ENCODE measurements at places on chromosomes 13 and 19.

DNA sequence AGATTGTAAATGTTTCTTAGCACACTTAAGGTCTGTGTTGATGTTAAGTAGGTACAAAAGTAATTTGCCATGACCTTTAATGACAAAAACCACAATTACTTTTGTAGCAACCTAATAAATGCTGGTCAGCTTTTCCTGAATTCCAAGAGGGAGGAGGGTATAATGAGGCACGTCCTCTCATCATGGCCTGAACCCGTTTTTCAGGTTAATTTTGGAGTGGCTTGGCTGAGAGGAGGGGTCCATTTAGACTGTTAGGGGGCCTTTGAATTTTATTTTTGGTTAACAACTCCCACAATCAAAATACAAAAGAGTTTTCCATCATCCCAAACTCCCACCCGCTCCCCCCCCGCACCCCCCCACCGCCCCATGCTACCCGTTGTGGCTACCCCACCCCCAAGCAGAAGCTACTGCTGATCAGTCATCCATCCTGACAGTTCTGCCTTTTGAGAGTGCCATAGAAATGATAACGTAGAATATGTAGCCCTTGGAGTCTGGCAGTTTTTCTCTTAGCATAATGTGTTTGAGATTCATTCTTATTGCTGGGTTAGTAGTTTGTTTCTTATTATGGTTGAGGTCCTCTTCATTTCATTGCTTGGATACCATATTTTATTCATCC lies 14.4 kb upstream of the PLEKHF1 start:
- DNase-seq = no peak

DNA sequence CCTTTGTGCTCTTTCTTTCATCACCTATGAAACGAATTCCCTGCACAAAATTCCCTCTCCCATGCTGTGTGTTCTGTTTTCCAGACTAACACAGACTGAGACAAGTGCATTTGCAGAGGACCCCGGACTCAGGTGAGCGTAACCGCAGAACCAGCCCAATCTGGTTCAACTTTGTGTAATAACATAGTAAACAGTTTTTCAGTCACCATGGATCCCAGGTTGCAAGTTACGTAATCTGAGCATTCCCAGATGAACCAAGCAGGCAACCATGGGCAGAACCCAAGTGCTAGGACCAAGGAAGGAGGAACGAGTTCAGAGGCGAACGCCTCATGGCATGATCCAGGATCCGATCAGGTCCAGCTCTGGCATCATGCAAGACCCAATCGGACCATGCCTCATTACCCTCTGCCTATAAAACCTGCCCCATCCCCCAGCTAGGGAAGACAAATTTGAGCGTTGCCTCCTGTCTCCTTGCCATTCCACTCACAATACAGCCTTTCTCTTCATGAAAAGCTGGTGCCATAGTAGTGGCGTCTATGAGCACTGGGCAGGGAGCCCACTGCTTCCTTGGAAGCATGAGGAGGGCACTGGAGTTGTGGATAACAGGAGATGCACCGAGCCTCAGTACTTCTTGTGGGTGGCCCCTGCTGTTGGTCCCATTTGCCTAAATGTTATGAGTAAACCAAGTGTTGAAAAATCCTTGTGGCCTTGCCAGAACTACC lies 107.6 kb downstream of the ABCC4 start:
- no peak for DNase-seq

DNA sequence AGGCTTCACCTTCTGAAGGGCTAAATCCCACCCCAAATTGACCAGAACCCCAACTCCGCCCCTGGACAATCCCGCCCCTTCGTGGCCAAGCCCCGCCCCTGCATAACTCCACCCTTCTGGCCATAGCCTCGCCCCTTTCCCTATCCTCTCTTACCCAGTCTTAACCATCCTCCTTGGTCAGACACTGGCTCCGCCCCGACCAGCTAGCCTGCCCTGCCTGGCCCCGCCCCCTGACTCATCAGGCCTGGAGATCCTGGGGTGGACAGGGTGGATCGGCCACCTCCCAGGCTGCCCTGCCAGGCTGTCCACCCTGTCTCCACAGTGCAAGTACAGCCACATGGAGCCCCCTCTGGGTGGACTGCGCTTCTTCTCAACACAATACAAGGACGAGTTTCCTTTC lies 8.0 kb upstream of the ZNF358 start:
- DNase-seq = peak; percentile 91

DNA sequence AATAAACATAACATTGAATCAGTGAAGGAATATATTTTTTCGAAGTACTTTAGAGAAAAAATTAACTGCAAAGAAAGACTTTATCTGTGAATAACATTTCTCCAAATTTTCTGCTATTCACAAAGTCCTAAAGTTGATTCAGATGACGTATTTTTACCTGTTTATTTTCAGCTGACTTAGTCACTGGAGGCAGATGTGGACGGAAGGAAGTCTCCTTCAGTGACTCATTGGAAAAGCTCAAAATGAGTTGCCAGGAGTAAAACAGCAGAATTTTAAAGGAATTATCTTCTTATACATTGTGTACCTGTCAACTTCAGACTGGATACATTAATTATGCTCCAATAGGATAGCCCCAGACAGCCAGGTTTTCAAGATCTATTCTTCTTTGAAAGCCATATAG lies 679.3 kb upstream of the GPC6 start:
- no peak for DNase-seq

- no peak for DNase-seq
Measured at GRCh38 chr19:38661996-38662395, 14.5 kb downstream of the ACTN4 start.

DNA sequence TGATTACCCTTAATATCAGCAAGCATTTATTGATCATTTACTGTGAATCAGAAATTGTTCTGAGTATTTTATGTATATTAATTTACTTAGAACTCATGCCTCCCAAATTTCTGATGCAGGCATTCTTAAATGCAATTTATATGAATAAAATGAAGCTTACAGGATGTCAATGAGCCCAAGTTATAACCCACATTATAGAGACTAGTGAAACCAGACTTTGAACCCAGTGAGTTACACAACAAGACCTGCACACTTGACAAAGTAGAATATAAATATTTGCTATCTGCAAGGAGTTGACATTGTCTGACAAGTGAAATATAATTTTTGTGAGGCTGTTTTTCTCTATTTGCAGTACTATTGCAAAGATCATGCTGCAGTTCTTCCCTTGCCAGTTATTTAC lies 656.0 kb downstream of the GPC5 start:
- no peak for DNase-seq

GRCh38 chr13:91540158-91540736 lies 141.8 kb downstream of the GPC5 start:
- DNase-seq = no peak

DNA sequence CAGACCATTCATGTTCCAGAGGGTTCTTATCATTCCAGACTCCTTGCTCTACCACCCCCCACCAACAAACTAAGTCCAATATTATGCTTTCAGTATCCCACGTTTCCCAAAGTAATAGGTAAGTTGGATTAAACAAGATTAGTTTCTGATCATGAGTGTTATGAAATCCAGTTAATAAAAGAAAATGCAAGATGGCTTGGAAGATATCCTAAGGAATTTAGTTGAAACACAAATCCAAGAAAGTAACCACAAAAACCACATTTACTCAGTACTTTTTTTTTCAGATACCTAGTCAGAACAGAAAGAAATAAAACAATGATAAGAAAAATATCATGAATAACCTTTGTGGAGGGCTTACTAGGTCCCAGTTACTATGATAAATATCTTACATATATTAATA lies 119.4 kb upstream of the MIR17HG start:
- DNase-seq = no peak

DNA sequence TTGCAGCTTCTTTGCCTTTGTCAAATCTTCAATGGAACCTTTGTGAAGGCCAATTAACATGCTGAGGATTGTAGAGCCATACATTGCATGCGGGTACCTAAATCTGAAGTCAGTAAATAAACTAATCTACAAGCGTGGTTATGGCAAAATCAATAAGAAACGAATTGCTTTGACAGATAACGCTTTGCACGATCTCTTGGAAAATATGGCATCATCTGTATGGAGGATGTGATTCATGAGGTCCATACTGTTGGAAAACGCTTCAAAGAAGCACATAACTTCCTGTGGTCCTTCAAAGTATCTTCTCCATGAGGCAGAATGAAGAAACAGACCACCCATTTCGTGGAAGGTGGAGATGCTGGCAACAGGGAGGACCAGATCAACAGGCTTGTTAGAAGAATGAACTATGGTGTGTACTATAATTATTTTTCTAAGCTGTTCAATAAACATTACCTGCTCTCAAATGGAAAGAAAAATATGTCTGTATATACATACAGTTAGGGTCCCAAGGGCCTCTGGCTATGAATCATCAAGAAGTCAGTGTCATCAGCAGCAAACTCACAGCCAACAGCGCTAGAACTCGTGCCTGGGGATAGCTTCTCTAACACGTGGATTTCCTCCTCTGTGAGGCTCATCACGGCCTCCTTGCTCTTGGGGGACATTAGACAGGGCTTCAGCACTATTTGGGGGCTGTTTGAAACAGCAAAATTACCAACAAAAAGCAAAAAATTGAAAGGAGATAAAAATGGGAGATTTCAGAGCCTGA lies 2.9 kb upstream of the CD70 start:
- DNase-seq = peak; percentile 23

- peak; percentile 37 for DNase-seq
Measured at GRCh38 chr13:48159826-48160225, 64.9 kb upstream of the MED4 start.

DNA sequence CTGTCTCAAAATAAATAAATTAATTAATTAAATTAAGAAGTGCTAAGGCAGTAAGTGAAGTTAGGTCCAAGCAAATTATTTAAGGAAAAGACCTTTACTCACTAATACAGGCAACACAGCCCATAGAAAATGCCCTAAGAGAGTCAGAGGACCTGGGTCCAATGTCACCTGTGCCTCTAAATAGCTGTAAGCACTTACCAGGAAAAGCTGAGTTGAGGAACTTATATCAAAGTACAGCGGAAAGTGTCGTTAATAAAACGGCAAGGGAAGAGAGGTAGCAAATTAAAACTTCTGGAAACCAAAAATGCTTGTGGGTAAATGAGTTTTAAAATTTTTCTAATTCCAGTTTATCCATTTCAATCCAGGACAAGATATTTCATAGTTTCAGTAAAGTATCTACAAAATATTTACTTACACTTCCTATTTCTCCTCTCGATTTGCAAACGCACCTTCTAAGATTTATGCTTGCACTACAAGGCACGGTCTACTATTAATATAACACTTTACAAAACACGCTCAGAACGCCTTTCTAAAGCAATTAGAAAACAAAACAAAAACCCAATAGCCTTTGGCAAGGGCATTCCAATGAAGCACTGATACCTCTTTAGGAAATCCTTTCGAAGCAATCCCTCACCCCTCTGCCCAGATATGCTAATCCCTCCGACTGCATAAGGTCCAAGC lies 963 bp downstream of the VPS36 start:
- no peak for DNase-seq

DNA sequence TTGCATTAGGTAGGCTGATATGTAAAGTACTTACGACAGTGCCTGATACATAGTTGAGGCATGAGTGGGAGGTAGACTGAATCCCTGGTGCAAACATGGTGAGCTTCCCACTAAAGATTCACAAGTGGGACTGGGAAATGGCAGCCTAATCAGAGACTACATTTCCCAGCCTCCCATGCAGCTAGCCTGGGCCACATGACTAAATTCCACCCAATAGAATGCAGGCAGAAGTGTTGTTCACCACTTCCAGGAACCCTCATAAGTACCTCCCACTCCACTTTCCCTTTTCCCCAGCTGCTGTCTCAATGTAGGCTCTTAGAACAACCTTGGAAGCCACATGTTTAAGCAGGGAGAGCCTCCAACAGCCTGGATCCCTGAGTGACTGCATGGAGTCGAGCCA lies 104.9 kb downstream of the CACNA1A start:
- peak; percentile 79 for DNase-seq

DNA sequence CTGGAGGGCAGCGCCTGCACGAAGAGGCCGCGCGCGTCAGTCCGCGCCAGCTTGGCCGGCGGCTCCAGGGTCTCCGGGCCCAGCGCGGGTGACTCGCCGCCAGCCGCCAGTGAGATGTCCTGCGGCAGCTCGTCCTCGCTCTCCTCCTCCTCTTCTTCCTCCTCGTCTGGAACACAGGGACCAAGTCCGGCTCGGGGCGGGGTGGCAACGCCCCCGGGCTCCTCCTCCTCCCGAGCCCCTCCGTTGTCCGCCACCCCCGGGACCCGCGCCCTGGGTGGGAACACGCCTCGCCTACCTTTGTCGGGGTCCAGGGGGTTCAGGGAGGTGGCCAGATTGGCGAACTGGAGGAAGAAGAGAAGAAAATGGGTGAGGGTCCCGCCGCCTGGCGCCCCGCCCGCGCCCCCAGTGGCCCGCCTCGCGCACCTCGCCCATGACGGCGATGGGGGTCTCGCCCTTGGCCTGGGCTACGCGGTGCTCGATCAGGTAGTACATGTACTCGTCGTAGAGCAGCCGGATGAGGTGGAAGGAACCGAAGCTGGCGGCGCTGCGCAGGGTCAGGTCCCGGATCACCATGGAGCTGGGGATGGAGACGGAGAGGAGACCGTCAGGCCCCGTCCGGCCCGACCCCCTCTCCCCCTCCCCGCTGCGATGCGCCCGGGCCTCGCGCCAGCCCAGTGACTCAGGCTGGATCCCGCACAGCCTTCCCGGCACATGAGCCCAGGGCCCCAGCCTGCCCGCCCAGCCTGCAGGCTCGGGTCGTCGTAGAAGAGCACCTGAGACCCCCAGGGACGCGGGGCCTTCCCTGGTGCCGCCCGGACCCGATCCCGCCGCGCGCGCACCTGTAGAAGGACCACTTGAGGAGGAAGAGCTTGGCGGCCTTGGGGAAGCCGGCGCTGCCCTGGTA lies 10.6 kb downstream of the DCAF15 start:
- peak; percentile 40 for DNase-seq

DNA sequence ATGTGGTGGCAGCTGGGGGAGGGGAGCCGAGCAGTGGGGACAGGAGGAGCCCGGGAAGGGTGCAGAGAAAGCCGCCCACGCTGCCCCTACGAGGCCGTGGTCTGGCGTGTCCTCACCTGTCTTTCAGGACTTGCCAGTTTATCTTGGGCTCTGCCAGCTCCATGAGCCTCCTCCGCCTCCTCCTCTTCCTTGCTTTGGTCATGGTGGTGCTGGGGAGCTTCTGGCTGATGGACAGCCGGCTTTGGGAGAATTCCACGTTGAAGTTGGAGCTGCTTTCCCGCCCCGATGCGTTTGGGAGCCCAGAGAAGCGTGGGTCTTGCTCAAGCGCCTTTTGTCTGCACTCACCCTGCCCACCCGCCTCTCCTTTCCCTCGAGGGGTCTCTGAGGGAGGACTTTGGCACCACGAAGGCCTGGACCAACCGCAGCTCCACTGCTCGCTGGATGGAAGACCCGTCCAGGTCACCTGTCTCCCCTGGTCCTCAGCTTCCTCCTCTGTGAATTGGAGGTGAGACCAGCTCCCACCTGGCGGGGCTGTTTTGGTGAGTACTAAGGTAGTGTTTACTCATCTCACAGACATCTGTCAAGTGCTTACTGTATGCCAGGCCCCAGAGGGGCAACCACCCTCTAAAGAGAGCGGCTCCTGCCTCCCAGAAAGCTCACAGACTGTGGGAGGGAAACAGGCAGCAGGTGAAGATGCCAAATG lies 29.7 kb upstream of the MIER2 start:
- no peak for DNase-seq

- DNase-seq = no peak
Measured at GRCh38 chr13:49953560-49953959, 17.4 kb upstream of the SPRYD7 start.

- DNase-seq = no peak
Measured at GRCh38 chr13:91360246-91360751, 12.8 kb downstream of the MIR17HG start.

- no peak for DNase-seq
Measured at GRCh38 chr19:27679399-27679798, 1533.6 kb downstream of the UQCRFS1 start.
